ENCODE measurements at places on chromosomes 3 and 15.

GRCh38 chr3:159619341-159619885 lies 369.2 kb upstream of the IL12A start:
- no peak for ATAC-seq

DNA sequence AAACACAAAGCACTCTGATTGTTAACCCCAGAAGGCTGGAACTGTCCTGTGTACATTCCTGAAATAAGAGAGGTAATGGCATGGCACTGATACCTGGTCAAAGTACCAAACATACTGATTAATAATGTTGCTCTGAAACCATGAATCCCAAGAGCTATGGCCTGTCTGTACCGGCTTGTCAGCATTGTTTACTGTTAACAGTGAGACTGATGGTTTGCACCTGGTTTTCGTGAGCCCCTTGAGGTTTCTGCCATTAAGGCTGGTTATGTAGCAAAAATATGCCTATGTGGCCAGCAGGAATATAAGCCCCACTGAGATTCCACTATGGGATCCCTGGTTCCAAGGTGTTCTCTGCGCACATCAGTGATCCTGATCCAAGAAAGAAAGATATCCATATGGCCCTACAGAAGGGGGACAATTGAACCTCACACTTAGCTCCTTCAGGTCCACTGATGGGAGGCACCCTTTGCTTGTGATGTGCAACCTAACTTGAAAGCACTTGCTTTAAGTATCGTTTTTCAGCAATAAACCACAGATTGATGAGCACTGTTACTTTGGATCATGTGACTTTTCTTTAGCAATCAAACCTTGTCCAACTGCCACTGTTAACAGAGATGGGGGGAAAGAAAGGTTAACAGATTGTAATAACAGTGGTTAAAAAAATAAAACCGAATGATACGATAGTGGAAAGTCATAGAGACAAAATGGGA lies 65.2 kb downstream of the TBL1XR1 start:
- no peak for ATAC-seq

DNA sequence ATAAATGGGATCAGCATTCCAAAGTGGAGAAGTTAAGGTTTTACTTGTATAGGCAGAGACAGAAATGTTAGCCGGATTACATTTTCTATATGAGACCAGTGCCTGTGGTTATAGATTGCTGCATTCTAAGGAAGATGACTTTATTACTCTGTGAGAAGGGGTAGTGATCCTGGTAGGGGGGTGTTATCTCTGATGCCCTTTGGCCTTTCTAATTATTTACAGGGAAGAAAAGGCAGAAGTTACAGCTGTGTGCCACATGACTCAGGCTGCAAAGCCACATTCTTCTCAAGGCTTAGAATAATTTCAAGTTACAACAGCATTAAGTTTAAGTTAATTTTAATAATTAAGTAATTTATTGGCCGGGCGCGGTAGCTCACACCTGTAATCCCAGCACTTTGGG lies 2.2 kb upstream of the TMC3 start:
- ATAC-seq, result no peak

DNA sequence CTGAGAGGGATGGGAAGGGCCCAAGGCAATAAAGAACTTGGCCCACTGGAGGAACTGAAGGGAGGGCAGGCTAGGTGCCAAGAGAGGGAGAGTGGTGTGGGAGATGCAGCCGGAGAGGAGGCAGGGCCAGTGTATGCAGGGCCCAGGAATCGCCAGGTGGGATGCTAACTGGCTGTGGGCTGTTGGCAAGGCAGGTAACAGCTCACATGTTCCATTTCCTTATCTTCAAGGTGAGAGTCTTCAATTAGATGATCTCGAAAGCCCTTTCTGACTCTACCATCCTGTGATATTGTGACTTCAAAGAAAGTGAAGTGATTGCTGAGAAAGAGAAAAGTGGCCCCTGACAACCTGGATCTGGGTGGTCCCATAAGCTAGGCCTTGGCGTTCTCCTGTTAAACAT lies 49.0 kb downstream of the CASR start:
- ATAC-seq, result no peak

DNA sequence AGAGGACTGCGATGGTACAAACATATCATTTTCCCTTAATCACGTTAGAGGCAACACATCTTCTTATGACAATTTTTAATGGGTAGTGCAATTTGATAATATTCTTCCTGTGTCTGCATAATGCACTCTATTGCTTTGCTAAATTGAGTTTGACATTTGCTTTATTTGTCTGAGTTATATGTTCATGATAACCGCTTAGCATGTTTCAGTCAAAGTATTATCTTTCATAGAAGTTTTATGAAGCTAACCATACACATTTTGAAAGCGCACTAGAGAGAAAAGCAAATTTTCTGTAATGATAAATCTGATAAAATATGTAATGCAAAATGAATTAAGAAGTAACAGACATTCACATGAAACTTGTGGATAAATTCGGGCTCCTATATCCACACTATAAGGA lies 1276.9 kb downstream of the ZPLD1 start:
- ATAC-seq, result no peak

GRCh38 chr3:152327203-152327602 lies 58.5 kb downstream of the MBNL1 start:
- ATAC-seq, result no peak

GRCh38 chr3:150825916-150826377 lies 63.0 kb upstream of the SIAH2 start:
- ATAC-seq, result no peak

- ATAC-seq, result no peak
Measured at GRCh38 chr3:55906896-55907295, 419.8 kb upstream of the WNT5A start.

DNA sequence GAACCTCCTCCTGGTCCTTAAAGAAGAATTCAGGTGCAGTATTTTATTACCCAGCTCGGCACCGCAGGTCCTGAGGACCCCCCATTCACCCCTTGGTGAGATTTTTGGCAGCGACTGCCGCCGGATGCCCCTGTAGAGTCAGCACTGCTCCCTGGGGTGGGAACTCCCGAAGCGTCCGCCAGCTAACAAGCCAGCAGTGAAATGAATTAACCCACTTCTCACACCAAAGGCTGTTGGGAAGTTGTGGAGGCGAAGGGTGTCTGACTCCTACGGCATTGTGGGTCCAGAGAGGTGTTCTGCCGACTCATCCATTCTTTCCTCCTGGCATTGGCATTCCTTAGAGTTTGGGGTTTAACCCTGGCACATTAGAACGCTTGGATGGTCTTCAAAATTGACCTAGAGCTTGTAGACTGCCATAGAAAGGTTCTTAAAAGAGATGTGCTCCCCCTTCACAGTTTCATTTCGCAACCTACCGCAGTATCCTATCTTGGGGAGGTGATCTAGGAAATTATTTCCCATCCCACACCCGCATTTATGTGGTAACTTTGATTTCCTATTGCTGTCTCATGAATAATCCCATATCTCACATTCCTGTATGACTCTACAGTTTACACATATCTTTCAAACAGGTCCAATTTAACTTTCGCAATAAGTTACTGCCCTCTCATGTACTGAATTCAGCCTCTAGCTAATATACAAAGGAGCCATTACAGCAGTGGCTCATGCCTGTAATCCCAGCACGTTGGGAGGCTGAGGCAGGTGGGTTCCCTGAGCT lies 879 bp upstream of the EIF5A2 start:
- ATAC-seq, result no peak

- no peak for ATAC-seq
Measured at GRCh38 chr3:62183969-62184368, 189.4 kb downstream of the FEZF2 start.

DNA sequence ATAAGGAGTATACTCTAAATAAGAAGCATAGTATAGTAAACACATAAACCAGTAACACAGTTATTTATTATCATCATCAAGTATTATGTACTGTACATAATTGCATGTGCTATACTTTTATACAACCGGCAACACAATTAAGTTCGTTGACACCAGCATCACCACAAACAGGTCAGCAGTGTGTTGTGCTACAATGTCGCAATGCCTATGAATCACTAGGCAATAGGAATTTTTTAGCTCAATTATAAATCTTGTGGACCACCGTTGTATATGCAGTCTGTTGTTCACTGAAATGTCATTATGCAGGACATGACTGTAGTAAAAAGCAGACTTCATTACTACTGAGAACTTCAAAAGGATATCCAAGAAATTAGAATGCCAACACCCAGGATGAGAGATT lies 177.0 kb downstream of the PDCD6IP start:
- ATAC-seq, result no peak

DNA sequence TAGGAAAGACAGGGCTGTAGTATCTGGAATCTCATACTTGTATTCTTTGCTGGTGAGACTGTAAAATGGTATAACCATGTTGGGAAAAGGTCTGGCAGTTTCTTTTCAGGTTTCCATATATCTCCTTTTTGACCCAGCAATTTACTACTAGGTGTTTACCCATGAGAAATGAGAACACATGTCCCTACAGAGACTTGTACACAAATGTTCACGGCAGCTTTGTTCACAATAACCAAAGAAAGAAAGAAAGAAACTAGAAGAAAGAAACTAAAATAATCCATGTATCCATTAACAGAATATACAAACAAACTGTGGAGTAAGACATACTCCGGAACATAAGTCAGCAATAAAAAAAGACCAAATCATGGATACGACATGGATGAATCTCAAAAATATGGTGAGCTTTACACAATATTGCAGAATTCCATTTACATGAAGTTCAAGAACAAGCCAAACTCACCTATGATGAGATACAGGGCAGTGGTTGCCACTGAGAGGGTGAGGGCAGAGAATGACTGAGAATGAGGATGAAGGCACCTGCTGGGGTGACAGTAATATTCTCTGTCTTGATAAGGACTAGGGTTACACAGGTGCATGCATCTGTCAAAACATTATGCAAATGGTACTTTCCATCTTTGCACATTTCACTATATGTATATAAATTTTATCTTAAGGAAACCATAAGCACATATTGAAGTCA lies 2.7 kb downstream of the RFTN1 start:
- ATAC-seq, result peak; percentile 20

DNA sequence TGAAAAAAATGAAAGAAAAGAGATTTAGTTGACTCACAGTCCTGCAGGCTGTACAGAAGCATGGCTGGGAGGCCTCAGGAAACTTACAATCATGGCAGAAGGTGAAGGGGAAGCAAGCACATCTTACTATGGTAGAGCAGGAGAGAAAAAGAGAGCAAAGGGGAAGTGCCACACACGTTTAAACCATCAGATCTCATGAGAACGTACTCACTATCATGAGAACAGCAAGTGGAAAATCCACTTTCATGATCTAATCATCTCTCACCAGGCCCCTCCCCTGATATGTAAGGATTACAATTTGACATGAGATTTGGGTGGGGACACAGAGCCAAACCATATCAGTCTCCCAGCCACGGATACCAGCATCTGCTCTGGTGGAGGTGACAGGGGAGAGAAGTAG lies 50.8 kb upstream of the CPOX start:
- no peak for ATAC-seq

DNA sequence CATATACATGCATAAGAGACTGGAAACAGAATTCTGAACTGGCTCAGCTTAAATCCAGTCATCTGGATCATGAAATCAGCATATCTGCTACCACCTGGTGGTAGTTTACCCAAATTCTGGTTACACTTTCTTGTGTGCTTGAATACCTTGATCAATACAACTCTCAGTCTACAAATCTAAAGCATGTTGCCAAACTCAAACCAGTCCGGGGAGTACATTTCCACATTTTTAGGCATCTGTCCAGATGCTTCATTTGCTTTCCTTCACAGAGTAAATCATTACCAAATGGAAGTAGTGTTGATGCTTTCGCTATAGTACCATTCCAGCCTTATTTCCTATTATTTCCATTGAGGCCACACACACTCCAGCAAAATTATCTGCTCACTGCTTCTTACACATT lies 126.4 kb downstream of the P2RY1 start:
- no peak for ATAC-seq

DNA sequence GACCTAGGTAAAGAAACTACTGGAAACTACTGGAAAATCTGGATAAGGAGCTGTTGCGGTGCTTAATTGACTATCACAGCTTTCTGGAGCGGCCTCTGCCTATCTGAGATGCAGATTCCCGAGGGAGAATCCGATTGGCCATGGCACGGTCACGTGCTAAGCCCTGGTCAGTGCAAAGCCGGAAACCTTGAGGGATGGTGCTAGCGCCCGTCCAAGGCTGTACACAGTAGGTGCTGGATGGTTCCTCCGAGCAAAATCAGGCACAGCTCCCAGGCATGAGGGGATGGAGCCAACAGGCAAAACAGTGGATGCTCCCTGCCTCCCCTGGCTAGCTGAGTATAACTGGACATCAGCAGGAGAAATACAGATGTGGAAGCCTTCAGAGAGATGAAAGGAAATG lies 238.7 kb upstream of the HES1 start:
- no peak for ATAC-seq

- no peak for ATAC-seq
Measured at GRCh38 chr3:62615258-62615849, 242.0 kb upstream of the FEZF2 start.

GRCh38 chr15:85412956-85413854 lies 32.8 kb downstream of the AKAP13 start:
- ATAC-seq, result peak; percentile 100

DNA sequence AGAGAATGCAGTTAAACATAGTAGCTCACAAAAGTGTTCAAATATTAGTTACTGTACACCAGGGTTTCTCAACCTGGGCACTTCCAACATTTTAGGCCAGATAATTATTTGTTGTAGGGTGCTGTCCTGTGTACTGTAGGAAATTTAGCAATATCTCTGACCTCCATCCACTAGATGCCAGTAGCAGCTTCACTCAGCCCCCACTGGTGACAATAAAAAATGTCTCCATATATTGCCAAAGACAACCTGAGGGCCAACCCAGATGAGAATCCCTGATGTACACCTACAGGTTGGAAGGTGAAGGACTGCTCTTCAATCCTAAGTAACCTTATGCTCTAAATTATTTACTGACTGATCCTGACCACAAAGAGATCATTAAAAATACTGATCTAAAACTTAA lies 32.5 kb downstream of the DCUN1D1 start:
- no peak for ATAC-seq

DNA sequence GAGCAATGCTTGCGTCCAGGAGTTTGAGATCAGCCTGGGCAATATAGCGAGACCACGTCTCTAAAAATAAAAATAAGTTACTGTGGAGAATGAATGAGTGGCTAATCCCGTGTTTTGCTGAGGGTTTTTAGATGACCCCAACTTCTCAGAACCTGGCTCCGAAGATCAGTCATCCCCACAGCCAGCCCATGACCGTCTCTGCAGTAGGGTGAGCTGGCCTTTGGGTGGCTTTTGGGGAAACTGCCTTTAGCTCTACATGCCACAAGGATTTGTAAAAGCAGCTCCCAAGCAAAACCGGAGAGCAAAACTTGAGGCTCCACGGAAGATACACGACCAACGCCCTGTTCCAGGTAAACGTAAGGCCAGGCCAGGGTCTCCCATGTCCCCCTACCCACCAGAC lies 39.2 kb upstream of the TFRC start:
- no peak for ATAC-seq

DNA sequence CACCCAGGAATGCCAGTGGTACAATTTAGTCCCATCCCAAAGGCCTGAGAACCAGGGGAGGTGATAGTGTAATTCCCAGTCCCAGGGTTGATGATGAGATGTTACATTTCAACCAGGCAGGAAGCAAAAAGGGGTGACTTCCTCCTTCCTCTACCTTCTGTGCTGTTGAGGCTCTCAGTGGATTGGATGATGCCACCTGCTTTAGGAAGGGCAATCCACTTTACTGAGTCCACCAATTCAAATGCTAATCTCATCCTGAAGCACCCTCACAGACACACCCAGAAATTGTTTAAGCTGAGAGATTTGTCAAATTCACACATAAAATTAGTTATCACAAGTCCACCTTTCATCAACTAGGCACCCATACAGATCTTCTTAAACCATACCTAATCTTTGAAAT lies 418.5 kb upstream of the GOLIM4 start:
- ATAC-seq, result no peak
